GF-D8 (cell line): ENCODE measurements at places on chromosomes 1 and 21.

DNA sequence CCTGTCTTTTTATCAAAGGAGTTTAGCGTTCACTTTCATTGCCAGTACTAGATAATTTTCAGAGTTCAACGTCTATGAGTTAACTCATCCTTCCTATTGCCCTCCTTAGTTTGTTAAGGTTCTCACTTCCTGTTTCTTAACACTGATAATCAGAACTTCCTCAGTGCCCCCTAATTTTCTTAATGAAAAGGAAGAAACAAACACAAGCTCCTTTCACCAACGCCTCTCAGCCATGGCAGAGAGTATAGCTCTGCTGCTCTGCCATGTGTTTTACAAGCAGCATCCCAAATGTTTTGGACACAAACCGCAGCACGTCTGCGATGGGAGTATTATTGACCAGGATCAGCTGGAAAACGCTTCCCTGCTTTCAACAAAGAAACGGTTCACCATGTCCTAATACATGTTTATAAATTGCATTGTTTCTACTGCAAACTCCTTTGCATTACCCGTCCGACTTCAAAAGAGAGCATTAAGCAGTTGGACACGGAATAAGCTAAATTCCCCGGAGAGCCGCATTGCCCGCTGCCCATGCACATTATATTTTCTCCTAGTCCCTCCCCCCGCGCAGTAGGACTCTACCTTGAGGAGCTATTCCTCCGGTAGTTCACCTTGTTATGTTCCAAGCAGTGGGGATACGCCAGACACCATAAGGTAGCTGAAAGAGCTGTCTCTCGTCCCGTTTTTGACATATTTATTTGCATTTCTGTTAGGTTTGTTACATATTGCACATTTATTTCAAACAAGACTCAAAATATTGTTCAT is 561 bp downstream of the OLFM3 start:
- DNase-seq: no peak

GRCh38 chr1:192786576-192786975 is 22.3 kb upstream of the RGS2 start:
- DNase-seq: no peak

DNA sequence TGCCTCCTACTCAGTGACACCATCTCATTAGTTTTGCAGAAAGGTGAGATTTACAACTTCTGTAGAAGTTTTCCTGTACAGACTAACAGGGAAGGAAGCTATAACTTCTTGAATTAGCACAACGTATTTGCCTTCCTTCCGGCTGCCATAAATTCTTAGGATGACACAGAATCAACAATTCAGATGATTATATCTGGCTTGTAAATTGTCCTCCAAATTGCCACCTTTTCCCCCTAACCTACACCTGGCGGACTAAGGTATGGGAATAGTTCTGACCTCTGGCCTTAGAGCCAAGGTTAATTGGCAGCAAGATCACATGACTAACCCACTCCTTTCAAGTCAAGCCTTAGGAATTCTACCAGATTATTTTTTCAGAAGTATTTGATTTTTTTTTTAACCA is 284.3 kb downstream of the LMO4 start:
- no peak for DNase-seq

- DNase-seq: no peak
These were observed 24.1 kb downstream of the TARBP1 start for GRCh38 chr1:234454926-234455325.

DNA sequence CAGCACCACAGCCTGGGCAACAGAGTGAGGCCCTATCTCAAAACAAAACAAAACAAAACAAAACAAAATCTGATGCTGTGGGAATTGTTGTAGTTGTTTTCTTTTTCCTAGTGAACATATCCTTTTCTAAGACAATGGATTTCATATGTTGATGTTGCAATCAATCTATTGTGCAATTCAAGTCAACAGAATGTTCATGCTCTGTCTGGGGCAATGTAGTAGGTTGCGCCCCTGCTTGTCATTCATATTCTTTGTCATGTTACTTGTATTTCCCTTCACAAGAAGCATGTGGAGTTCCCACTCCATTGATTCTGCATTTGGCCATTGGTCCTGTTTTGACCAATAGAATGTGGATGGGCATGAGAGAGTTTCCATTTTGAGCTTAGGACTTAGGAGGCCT is 223.9 kb downstream of the DUSP10 start:
- DNase-seq: no peak

- no peak for DNase-seq
These were observed 65.1 kb downstream of the PIK3CD start for GRCh38 chr1:9716404-9717192.

GRCh38 chr1:89512996-89513720 is 11.5 kb upstream of the LRRC8B start:
- no peak for DNase-seq

GRCh38 chr1:105830571-105831146 is 1225.8 kb upstream of the PRMT6 start:
- DNase-seq: no peak

- DNase-seq: no peak
These were observed 139.9 kb downstream of the DSCAM start for GRCh38 chr21:40706806-40707655.

GRCh38 chr1:245825128-245825901 is 670.5 kb downstream of the KIF26B start:
- no peak for DNase-seq

- DNase-seq: peak; percentile 65
These were observed 3.8 kb downstream of the FBXO2 start for GRCh38 chr1:11650331-11650991.

DNA sequence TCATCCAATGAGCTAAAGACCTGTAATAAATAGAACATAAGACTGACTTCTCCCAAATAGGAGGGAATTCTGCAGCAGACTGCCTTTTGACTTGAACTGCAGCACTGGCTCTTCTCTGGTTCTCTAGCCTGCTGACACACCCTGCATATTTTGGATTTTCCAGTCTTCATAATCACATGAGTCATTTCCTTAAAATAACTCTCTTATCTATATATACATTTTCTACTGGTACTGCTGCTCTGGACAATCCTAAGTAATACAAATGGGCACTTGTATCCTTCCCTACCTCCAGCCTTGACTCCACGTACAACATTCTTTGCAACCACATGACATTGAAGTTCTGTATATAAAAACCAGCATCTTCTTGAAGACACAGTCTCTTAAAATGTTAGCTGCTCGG is 429.4 kb upstream of the TMPRSS15 start:
- no peak for DNase-seq

- peak; percentile 70 for DNase-seq
These were observed 3.7 kb upstream of the PADI4 start for GRCh38 chr1:17304151-17304825.

GRCh38 chr1:86739648-86740509 is 35.5 kb downstream of the SH3GLB1 start:
- DNase-seq: no peak

GRCh38 chr1:33446590-33446989 is 15.7 kb upstream of the PHC2 start:
- DNase-seq: no peak

GRCh38 chr1:26602378-26602959 is 72.9 kb downstream of the RPS6KA1 start:
- no peak for DNase-seq

- no peak for DNase-seq
These were observed 128.8 kb upstream of the COA6 start for GRCh38 chr1:234244482-234244881.

DNA sequence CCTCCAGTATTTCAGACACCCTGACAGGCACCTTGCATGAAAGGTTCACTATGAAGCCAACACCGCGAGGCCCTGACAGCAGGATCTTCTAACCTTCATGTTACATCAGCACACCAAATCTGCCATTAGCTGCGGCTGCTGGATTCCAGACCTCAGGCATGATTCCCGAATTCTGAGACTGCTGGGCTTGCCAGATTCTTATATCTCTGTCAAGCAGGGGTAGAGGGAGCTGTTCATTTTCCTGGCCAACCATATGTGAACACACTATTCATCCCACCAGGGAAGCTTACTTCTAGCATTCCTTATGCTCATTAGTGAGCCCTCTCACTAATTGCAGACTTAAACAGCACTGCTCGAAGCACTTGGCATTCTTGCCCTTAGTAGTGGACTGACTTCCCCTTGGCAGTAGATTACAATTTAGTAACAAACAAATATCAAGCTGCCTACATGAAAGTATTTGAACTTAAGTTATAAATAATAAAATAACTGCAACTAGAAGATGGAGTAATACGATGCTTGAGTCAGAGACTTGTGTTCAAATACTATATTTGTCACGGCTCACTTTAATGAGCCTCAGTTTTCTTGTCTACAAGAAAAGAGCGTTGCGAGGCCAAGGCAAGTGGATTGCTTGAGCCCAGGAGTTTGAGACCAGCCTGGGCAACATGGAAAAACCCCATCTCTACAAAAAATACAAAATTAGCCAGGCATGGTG is 43.3 kb downstream of the NID1 start:
- DNase-seq: no peak

- DNase-seq: no peak
These were observed 30.2 kb upstream of the CITED4 start for GRCh38 chr1:40892354-40892753.

DNA sequence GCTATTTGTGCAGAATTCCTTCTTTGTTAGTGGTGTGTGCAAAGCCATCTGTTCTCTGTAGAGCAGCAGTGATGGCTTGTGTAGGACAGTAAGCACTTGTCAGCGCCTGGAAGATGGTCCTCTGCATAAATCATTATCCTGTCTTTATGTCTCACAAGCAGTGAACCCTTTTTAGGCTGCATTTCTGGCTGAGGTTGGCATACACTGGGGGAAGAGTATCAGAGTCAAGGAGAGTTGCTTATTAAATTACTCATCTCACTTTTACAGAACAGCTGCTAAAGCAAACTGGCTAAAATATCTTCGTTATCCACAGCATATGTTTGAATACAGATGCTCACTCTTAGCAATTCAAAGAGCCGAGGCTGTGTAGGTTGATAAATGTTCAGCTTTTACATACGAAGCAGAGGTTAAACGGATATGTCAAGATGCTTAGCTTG is 54.6 kb upstream of the NCAM2 start:
- DNase-seq: no peak

DNA sequence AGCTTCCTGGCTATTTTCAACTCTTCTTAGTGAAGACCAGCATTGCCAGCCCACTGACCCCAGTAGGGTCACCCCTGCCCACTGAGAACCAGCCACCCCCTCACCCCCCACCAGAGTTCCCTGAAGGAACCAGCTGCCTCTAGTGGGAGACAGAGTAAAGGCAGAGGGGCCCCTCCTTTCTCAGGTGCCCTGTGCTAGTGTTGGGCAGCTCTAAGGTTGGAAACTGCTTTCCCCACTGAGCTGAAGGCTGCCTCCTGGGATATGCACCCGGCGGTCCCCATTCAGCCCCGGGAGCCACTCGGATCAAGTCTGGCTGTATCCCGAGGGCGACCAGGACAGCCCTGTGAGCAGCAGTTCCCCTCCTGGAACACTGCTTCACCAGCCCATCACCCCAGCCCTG is 111.0 kb downstream of the PGBD5 start:
- no peak for DNase-seq

DNA sequence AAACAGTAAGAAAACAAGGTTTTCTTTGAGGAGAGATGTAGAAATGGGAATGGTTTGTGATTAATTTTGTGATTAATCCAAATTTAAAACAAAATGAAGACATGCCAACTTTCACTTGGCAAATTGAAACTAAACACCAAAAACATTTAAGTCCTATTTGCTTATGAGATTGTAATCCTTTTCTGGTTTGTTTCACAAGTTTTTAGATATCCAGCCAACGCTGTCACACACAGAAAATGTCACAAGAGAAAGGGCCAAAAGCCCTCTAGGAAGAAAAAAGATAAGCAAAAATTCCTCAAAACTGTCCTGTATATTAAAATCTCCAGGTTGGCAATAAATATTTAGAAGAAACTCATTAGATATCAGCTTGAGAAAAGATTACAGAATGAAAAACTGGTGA is 2.5 kb downstream of the USH2A start:
- no peak for DNase-seq

- no peak for DNase-seq
These were observed 115.4 kb downstream of the HLX start for GRCh38 chr1:220994671-220995070.

- DNase-seq: no peak
These were observed 45.7 kb downstream of the WNT9A start for GRCh38 chr1:227901906-227902640.

DNA sequence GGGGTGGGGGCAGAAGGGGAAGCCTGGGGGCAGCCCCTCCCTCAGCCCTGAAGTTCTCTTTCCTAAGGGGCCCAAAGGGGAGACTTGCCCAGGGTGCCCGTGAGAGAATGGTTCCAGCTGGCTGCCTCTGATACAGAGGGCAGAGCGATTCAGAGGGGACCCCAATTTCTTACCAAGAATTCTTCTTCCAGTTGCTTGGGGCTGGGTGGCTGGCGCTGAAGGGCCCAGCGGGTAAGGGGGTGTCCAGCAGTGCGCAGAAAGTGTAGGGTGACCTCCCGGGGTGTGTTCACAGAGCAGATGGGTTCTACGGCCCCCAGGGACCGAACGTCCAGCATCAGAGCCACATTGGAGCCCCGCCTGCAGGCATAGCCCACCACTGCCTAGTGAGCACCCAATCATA is 2.5 kb downstream of the PTPN7 start:
- DNase-seq: no peak

GRCh38 chr1:99655376-99655775 is 9.5 kb downstream of the PALMD start:
- DNase-seq: no peak

DNA sequence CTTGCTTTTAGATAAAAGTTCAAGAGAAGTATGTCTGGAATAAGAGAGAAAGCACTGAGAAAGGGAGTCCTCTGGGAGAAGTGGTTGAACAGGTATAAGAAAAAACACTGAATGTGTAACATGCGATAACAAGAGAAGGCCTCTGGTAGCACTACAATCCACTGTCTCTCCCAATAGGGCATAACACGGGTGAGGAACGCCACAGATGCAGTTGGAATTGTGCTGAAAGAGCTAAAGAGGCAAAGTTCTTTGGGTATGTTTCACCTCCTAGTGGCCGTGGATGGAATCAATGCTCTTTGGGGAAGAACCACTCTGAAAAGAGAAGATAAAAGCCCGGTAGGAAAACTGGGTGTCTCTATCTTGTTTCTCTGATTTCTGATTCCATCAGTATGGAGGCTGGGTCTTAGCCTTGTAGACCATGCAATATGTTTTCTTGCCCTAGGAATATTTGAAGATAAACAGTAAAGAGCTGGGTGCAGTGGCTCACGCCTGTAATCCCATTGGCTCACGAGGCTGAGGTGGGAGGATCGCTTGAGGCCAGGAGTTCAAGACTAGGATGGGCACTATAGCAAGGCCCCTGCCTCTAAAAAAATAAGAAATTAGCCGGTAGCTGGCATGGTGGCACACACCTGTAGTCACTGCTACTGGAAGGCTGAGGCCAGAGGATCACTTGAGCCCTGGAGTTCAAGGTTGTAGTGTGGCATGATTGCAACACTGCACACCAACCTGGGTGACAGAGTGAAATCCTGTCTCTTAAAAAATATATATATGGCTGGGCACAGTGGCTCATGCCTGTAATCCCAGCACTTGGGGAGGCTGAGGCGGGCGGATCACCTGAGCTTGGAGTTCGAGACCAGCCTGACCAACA is 40.4 kb downstream of the DAP3 start:
- no peak for DNase-seq

GRCh38 chr1:111656086-111657017 is 36.8 kb downstream of the RAP1A start:
- DNase-seq: peak; percentile 52
